AG09319 (cell line): ENCODE measurements at places on chromosomes 5 and 9.

GRCh38 chr9:95506678-95507463, 9.9 kb downstream of the PTCH1 start:
- no peak for DNase-seq

GRCh38 chr9:126198854-126199253, 127.8 kb upstream of the MVB12B start:
- no peak for DNase-seq

GRCh38 chr9:115157245-115157674, 39.3 kb upstream of the TNC start:
- no peak for DNase-seq

GRCh38 chr5:116574367-116575325, at the start of gene SEMA6A:
Gene SEMA6A, minus strand, starts transcription at chr5:116574823. Its CDS starts 69,879 bp downstream, at chr5:116504944.
- DNase-seq = peak; percentile 39

- DNase-seq = no peak
Observed at GRCh38 chr5:67358186-67358585, 161.6 kb upstream of the CD180 start.

DNA sequence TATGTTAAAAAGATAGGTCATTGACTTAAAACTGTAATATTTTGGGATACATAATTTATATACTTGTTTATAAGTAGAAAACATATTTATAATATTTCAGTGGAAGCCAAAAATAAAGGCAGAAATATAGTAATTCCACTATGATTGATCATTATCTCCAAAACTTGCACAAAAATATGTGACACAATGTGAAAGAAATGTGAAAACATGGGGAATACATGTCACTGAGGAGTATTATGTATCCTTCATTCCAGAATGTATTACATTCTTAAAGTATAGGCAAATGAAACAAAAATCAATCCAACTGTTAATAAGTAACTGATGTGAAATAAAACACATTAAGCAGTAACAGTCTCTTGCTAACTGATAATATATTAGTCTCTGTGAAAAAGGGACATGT, 236.7 kb downstream of the CDH18 start:
- DNase-seq = no peak

GRCh38 chr9:90641884-90642487, 638 bp downstream of the DIRAS2 start:
- DNase-seq = no peak

DNA sequence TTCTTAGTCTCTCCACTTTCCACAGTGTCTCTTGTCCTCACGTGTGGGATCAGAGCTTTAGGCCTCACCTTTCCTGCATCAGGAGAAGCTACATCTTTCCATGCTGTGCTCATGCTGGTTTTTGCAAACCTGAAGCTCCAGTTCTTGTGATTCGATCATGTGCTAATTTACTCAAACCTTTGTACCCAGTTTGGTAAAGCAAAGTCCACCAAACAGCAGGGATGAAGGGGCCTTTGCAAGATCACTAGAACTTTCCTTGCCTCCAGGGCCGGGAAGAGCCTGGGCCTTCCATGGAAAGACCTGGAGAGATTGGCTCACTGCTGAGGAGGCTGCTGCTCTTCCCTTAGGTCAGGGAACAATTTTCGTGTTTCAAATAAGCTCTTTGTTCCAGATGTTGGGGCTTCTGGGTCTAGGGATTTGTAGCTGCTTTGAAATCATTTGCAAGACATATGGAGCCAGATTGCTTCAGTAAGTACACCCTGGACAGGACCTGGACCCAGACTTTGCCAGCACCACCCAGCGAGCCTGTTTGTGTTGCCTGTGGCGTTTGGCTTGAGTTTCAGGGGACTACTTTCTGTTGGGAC, 18.7 kb upstream of the SPATA31E1 start:
- DNase-seq = no peak

- DNase-seq = no peak
Observed at GRCh38 chr5:135156715-135157404, 122.8 kb upstream of the PITX1 start.

DNA sequence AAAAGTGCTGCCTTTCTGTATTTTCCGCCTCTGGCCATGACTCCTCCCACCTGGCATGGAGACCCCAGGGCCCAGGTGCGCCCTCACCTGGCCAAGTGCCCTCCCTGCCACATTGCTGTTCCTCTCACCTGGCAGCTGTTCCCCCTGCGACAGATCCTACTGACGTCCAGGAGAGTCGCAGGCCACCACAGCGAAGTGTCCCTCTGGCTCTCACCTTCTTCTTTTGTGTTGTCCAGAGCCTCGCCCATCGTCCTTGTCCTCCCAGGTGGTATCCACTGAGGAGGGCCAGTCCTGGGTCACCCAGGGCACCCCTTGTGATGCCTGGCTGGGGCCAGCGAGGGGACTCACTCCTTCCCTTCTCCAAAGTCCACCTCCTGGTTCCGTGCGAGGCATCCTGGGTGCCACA, 2.6 kb downstream of the NKD2 start:
- DNase-seq = no peak

GRCh38 chr9:133779081-133779480, 40.9 kb upstream of the SARDH start:
- DNase-seq = no peak

- DNase-seq = no peak
Observed at GRCh38 chr5:124844371-124844920, 98.0 kb upstream of the ZNF608 start.

DNA sequence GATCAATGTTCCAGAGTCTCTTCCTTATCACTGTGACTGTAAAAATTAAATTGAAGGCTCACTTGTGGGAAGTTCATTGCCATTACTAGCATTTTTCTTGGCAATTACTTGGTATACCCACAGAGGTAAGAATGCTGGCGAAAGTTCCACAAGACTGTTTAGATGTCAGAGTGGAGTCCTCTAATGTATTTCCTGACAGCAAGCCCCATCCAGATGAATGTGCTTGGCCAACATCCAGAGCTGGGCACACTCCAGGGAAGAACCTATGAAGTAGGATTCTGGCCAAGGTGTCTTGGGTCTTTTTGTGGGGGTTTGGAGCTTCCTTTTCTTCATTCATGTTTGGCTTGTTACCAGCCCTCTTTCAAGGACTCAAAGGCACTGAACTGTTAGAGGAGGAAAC, 473.6 kb downstream of the DMAC1 start:
- no peak for DNase-seq
